ENCODE measurements at places on chromosomes 4 and X.

DNA sequence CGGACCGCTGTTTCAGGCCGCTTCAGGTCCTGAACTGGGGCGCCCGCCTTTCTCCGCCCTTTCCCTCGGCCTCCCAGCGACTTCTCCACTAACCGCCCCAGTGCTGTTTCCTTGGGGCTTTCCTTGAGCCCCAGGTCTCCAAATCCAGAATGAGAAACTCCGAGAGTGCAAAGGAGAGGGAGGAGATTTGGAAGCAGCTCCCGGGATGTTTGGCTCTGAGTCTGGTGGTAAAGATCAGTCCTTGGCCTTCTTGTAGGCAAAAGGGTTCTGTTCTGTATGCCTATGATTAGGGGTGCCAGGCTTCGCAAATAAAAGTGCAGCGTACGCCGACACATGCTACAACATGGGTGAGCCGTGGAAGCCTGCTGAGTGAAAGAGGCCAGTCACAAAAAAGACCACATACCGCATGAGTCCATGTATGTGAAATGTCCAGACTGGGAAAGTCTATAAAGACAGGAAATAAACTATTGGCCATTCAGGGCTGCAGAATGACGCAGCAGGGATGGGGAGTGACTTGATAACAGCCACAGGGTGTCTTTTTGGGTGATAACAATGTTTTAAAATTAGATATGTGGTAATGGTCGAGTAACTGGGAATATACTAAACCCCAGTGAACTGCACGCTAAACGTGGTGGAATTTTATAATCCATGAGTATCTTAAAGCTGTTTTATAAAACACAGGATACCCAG is 99.8 kb downstream of the TRAPPC11 start:
- H3K36me3 ChIP-seq = no peaks in the 10 kb centered on the region
- DNase-seq = no peak
- peaks cover 7% of the 10 kb centered on the region for H3K4me1 ChIP-seq
- H3K27me3 ChIP-seq = peaks cover 5% of the 10 kb centered on the region

- no peak for DNase-seq
- no peaks in the 10 kb centered on the region for H3K36me3 ChIP-seq
- H3K4me3 ChIP-seq = no peak overlapping the region
- peak overlapping the region; percentile 32 for H3K27ac ChIP-seq
These were observed 50.3 kb downstream of the MAML3 start for GRCh38 chr4:140103676-140104075.

DNA sequence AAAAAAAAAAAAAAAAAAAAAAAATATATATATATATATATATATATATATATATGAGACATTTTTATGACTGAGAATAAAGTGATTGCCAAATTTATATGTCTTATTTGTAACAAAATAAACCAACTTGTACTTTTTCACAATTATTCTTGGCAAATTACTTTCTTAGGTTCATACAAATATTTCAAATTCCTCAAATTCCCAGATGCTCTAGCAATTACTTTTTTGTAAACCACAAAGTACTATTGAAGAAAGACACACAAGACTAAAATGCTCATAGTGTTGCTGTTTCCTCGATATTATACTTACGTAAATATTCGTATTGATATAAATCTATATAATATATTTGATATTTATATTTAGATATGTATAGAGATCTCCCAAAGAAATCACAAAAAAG is 390.0 kb downstream of the FAT4 start:
- DNase-seq = no peak
- no peaks in the 10 kb centered on the region for H3K27me3 ChIP-seq
- no peak overlapping the region for H3K4me3 ChIP-seq
- no peaks in the 10 kb centered on the region for H3K36me3 ChIP-seq
- H3K27ac ChIP-seq = no peak overlapping the region

DNA sequence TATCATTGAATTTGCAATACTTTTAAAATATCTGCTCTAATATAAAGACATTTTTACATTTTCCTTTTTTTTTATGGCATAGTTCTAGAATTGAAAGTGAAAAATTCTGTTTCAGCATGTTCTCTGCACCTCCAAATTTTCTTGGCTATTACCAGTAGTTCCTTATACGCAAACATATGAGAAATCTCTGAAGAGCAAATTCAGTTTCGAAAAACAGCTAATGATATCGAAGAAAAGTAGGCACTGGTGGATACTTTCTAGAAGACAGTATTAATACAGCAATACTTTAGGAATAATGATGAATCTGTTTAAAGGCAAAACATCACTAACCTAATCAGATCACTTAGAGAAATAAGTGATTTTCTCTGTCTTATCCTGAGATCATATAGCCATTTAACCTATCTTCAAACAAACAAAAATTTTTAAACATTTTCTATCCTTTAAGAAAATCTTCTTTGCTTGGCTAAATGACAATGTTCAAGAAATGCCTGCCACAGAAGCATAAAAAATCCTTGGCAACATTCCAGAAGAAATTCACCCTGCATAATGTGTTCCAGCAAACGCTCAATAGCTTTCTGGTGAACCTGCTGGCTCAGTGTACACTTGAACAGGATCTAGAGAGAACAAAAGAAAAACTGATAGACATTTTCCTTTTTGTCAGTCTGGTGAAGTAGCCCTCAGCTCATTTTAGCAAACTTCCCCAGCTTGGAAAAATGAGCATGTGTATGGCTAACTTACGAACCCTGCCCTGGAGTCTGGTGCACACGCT is 51.2 kb upstream of the KLF3 start:
- no peak overlapping the region for H3K27ac ChIP-seq
- peaks cover 2% of the 10 kb centered on the region for H3K36me3 ChIP-seq
- H3K27me3 ChIP-seq = peaks cover 2% of the 10 kb centered on the region
- DNase-seq = no peak
- peaks cover 24% of the 10 kb centered on the region for H3K4me1 ChIP-seq
- H3K4me3 ChIP-seq = no peak overlapping the region

DNA sequence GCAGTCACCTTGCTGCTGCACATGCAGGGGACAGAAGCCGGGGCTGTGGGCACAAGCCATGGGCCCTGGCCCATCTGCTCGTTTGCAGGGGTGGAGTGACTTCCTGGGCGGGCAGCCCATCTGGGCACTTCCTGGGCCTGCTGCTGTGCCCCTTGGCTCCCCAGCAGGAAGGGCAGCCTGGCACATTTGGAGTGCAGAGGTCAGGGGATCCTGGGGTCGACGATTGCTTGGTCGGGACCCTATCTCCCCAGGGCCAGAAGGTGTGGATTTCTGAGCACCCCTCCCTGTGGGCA is 10.9 kb upstream of the MXD4 start:
- no peaks in the 10 kb centered on the region for H3K36me3 ChIP-seq
- H3K27ac ChIP-seq = no peak overlapping the region
- peaks cover 3% of the 10 kb centered on the region for H3K27me3 ChIP-seq
- H3K4me1 ChIP-seq = no peaks in the 10 kb centered on the region

- H3K27me3 ChIP-seq = peaks cover 14% of the 10 kb centered on the region
- H3K27ac ChIP-seq = no peak overlapping the region
- peaks cover 9% of the 10 kb centered on the region for H3K4me1 ChIP-seq
- DNase-seq = no peak
- H3K36me3 ChIP-seq = no peaks in the 10 kb centered on the region
- H3K4me3 ChIP-seq = no peak overlapping the region
These were observed 40.9 kb upstream of the IL13RA2 start for GRCh38 chrX:115058276-115058675.

DNA sequence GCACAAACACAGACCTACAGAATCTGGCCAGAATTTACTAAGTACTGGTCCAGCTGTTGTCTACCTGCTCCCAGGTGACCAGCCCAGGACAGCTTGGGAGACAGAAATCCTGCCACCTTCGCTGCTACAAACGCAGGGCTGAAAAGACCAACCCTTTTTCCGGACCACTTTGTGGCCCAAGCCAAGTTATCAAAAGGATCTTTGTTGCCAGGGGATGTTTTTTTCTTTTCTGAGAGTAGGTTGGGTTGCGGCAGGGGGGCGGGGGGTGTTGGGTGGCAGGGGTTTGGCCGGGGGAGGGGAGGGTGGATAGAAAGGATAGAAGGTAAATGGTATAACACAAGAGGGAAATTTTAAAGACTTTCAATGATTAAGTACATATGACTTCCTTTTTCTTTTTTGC is 63.4 kb downstream of the STOX2 start:
- no peak for DNase-seq
- H3K36me3 ChIP-seq = no peaks in the 10 kb centered on the region
- peaks cover 1% of the 10 kb centered on the region for H3K27me3 ChIP-seq
- H3K4me1 ChIP-seq = peaks cover 3% of the 10 kb centered on the region
- H3K27ac ChIP-seq = no peak overlapping the region

GRCh38 chr4:85792376-85793232 is 317.7 kb downstream of the ARHGAP24 start:
- no peaks in the 10 kb centered on the region for H3K27me3 ChIP-seq
- H3K4me3 ChIP-seq = no peak overlapping the region
- peaks cover 89% of the 10 kb centered on the region for H3K4me1 ChIP-seq
- H3K27ac ChIP-seq = peak overlapping the region; percentile 82

- H3K27ac ChIP-seq = no peak overlapping the region
- H3K27me3 ChIP-seq = peaks cover 4% of the 10 kb centered on the region
- no peak for DNase-seq
These were observed 42.5 kb downstream of the LANCL3 start for GRCh38 chrX:37613933-37614332.

DNA sequence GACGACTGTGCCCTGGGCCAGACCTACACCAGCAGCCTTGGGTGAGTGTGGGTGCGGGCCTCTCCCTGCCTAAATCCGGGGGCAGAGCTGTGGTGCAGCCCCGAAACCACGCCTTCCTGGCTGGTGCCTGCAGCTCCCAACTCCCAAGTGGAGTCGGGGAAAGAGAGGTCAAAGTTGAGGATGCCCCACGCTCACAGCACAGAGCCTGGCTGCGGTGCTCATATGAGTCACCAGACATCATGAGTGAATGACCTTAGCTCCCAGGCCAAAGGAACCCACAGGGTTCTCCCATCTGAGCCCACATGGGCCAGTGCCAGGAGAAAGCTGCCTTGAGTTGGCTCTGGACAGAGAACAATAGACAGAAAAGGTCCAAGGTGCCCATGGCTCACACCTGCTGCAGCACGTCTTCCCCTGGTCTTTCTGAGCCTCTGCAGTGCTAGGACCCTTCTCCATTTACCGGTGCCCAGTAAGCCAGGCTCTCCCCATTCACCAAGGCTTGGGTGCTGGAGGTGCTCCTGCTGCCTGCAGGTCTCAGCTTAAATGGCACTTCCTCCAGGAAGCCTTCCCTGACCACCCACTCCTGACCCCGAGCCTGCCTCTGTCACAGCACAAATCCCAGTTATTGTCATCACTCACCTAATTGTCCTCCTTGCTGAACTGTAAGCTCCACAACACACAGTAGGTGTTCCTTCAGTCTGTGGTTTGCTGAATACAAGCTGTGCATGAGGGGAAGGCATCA is 224.2 kb downstream of the AFAP1 start:
- H3K36me3 ChIP-seq = peaks cover 13% of the 10 kb centered on the region
- no peaks in the 10 kb centered on the region for H3K4me1 ChIP-seq
- no peak overlapping the region for H3K27ac ChIP-seq
- peaks cover 46% of the 10 kb centered on the region for H3K27me3 ChIP-seq
- H3K4me3 ChIP-seq = no peak overlapping the region

- H3K4me3 ChIP-seq = no peak overlapping the region
- no peak overlapping the region for H3K27ac ChIP-seq
- DNase-seq = no peak
- H3K4me1 ChIP-seq = peaks cover 19% of the 10 kb centered on the region
These were observed 168.8 kb downstream of the SH3KBP1 start for GRCh38 chrX:19718642-19719041.

DNA sequence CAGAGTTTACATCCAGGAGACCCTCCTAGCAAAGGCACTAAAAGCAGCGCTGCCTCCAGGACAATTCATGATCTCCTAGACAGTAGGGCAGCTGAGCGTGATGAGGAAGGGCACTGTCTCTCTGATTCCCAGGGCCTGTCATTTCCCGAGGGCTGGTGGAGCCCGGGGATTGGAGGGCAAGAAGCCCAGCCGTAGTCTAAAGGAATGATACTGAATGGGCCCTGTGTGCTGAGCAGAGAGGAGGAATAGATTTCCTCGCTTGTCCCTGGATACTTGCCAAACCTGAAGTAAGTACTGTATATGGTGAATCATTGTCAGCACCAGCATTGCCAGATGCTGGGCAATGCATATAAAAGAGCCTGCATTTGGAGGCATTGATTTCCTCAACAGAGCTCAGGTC is 88.0 kb upstream of the SLITRK2 start:
- H3K27me3 ChIP-seq = no peaks in the 10 kb centered on the region
- H3K27ac ChIP-seq = peak overlapping the region; percentile 33
- H3K4me1 ChIP-seq = no peaks in the 10 kb centered on the region
- no peak overlapping the region for H3K4me3 ChIP-seq

DNA sequence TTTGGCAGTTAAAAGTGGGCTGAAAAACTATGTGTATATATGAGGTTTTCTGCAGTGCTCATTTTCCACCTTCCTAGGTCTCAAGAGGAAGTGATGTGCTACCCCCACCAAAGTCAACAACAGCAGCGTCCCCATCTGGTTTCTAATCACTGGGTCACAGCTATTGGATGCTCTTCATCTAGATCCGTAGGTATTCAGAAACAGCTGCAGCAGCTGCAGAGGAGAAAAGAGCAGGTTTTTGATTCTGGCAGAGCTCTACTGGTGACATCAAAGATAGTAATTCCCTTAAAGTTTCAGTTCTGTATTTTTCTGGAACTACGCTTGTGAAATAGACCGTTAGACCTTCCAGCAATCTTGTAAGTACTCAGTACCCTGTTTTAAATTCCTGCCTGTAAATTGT is 5.8 kb upstream of the GUCY2F start:
- H3K4me1 ChIP-seq = peaks cover 3% of the 10 kb centered on the region
- H3K4me3 ChIP-seq = no peak overlapping the region
- peaks cover 15% of the 10 kb centered on the region for H3K27me3 ChIP-seq
- no peak overlapping the region for H3K27ac ChIP-seq

- H3K4me3 ChIP-seq = no peak overlapping the region
- no peak for DNase-seq
- H3K27ac ChIP-seq = no peak overlapping the region
- no peaks in the 10 kb centered on the region for H3K27me3 ChIP-seq
These were observed 85.4 kb downstream of the INTS6L start for GRCh38 chrX:135605906-135606305.

DNA sequence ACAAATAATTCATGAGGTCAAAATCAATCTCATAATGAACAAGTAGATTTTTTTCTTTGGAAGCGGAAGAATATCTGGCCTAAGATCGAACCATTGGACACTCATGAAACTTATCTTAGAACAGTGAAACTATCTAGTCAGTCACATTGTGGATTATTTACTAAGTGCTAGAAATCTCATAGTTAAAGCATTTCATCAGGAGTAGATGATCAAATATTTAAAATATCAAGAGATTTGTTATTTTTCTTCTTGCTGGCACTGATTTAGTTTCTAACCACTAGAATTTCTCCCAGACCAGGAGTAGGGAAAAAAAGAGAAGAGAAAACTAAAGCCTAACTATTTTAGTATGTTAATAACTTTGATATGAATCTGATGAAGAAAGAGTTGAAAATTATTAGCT is 105.5 kb downstream of the SHROOM3 start:
- DNase-seq = no peak
- no peak overlapping the region for H3K4me3 ChIP-seq

DNA sequence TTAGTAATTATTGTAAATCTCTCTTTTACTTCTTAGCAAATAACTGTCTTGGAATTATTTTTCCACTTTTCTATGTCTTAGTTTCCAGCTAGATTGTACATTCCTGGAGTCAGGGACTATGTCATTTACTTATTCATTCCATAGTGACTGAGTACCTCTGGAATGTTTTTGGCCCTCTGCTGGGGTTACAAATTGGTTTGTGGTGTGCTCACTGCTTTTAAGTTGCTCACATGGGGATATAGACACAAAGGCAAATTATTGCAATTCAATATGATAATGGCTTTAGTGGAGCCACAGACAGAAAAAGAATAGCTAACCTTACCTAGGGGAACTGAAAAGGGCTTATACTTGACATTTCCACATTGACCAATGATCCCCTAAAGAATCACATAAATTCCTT is 63.7 kb upstream of the PDGFRA start:
- no peaks in the 10 kb centered on the region for H3K27me3 ChIP-seq
- H3K27ac ChIP-seq = peak overlapping the region; percentile 83
- no peak for DNase-seq
- H3K4me3 ChIP-seq = no peak overlapping the region

Measured in chondrocyte (in vitro differentiated cells).